ENCODE measurements at places on chromosomes 1 and 21.

DNA sequence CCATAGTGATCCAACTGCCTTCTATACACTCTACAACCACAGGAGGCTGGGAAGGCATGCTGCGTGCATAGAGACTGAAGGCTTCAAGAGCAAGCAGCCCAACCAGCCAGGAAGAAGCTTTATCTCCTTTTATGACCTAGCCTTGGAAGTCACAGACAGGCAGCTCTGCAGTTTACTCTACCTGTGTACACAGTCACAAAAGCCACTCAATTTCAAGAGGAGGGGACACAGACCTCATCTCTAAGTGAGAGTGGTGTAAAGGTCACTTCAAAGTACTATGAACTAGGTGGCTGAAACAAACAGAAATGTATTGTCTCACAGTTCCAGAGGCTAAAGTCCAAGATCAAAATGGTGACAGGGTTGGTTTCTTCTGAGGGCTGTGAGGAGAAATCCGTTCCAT is 69.6 kb upstream of the GJB5 start:
- no peak for DNase-seq

- no peak for DNase-seq
These were observed 109.6 kb downstream of the NOS1AP start for GRCh38 chr1:162179121-162179520.

- DNase-seq = no peak
These were observed 5.4 kb downstream of the MEAF6 start for GRCh38 chr1:37509181-37509580.

- no peak for DNase-seq
These were observed 6.8 kb downstream of the C1orf167 start for GRCh38 chr1:11768821-11769220.

DNA sequence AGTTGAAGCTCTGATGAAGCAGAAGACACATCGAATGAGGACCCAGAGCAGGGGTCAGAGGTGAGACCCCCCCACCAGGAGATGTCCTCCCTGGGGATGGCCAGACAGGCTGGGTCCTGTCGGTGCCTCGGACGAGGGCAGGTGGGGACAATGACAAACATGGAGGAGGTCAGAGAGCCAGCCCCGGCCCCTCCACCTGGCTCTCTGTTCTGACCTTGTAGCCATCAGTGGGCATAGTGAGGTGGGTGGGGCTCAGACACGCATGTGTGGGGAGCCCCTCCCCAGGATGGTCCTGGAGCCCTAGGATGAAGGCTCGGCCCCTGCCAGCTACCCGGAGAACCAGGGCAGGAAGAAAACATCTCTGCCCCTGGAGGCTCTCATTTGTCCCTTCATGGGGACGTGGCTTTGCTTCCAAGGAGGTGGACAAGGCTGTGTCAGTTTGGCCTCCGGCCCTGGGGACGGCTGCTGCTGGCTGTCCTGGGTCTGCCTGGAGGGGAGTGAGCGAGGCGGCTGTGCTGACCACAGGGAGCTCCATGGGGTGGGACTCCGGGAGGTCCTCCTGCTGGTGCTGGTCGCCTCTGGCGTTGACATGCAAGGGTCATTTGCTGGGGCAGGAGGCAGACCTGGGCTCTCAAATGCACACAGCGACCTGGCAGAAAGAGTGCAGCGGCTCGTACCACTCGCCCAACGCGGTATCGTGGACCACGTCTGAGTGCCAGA is 2.6 kb downstream of the KRTAP10-6 start:
- DNase-seq = no peak

GRCh38 chr1:235843461-235843961 is 23.2 kb downstream of the LYST start:
- no peak for DNase-seq

DNA sequence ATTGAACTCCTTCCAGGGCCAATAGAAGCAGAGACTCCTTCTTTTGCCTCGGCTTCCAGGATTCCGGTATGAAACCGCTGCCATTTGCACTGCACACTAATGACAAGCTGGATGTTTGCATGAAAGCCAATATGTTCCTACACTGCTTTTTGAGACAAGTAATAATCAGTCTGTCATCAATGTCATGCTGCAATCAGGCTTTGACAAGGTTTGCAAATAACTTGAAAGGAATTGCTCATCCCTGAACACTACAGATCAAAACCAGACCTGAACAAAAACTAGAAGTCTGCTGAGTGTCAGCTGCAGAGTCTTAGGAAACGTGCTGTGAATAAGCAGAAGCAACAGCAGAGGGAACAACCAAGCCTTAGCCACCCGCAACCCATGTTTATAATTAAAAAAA is 720.7 kb upstream of the CXADR start:
- DNase-seq = no peak

GRCh38 chr1:53145051-53145600 is 2.7 kb upstream of the SLC1A7 start:
- DNase-seq = no peak

GRCh38 chr21:15688016-15688415 is 41.8 kb upstream of the USP25 start:
- DNase-seq = no peak

- DNase-seq = no peak
These were observed 30.1 kb downstream of the RAP1A start for GRCh38 chr1:111649648-111650047.

Data from stimulated activated CD8-positive, alpha-beta memory T cell treated with anti-CD3 and anti-CD28 coated beads, Interleukin-7, amount 100 ng/mL, for 48 hours (primary cell).